Femur (tissue), 1 donor: ENCODE measurements at places on chromosomes 7 and 10.

DNA sequence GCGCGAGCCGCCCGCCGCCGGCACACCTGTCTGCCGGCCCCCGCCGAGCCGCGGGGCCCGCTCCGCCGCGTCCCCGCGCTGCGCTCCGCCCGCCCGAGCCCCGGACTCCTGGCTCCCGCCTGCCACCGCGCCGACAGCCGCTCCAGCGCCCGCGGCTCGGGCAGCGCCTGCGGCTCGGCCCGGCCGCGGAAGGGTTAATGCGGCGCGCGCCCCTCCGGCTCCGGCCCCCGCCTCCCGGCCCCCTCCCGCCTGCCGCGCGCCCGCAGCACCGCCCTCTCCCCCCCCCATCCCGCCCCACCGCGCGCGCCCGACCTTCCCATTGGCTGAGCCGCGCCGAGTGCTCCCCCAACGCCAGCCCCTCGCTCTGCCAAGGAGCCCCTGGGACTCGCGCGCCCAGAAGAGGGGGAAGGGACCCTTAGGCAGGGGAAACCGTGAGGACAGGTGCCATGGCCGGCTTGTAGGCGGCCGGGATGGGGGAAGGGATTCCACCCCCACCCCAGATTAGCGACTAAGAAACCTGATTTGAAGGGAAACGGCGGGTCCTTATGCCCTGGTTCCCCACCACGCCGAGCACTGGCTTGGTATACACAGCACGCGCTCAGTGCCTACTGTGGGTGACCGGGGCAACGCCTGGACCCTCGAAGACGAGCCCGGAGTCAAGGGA lies at the start of gene KCNH2:
Gene KCNH2 (minus strand): TSS at position 196 of the 664 bp plus-strand sequence. CDS start 408 bp downstream, outside the sequence.
- DNase-seq = peak; percentile 79

DNA sequence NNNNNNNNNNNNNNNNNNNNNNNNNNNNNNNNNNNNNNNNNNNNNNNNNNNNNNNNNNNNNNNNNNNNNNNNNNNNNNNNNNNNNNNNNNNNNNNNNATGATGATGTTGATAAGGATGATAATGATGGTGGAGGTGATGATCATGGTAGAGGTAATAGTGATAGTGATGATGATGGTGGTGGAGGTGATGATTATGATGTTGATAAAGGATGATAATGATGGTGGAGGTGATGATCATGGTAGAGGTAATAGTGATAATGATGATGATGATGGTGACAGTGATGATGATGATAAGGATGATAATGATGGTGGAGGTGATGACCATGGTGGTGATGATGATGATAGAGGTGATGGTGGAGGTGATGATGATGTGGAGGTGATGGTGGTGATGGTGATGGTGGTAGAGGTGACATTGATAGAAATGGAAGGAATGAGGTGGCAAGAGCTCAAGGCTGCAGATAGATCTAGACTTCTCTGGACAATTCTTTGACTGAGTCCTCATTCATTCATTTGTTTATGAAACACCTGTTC lies 47.8 kb downstream of the FAM20C start:
- no peak for DNase-seq

DNA sequence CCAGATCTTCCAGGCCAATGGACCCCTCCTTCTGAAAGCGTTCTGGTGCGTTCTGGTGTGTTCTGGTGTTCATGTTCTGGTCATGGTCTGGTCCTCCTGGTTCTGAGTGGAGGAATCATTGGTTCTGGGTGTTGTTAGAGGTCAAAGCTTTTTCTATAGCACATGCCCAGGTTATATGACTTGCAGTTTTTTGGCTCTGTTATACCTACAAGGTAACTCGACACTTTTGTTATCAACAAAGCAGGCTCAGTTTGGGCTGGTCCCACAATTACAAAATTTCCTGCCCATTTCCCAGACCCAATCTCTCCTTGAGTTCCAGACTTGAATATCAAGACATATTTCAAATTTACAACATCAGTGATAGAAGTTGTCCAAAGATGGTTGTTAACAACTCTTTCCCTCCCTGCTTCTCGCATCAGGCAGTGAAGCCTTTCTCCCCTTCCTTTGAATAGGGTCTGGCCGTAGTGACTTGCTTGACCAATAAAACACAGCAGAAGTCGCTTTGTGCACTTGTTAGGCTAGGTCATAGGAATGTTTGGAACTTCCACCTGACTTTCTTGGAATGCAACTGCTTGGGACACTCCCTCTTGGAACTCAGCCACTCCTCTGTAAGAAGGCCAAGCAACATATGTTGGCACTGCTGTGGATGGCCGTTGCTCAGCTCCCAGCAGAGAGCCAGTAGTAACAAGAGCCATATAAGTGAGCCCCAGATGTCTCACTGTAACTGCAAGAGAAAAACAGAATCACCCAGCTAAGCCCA lies 83.1 kb upstream of the STEAP1B start:
- DNase-seq = peak; percentile 69

GRCh38 chr7:130123501-130123900 lies 53.2 kb downstream of the KLHDC10 start:
- DNase-seq = no peak

DNA sequence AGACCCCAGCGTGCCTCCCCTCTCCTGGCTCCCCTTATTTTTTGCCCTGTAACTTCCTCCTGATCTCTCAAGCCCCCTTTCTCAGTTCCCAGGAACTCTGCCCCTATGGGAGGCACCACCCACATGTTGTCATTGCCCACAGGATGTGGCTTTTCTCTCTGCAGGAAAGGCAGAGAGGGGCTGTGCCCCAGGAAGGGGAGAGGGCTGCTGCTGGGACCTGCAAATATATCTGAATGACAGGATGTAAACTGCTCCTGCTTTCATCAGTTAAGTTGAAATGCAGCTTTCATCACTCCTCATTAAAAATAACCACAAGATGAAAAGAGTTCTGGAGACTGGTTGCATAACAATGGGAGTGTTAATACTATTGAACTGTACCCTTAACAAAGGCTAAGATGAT lies 103.3 kb downstream of the CLEC2L start:
- no peak for DNase-seq

DNA sequence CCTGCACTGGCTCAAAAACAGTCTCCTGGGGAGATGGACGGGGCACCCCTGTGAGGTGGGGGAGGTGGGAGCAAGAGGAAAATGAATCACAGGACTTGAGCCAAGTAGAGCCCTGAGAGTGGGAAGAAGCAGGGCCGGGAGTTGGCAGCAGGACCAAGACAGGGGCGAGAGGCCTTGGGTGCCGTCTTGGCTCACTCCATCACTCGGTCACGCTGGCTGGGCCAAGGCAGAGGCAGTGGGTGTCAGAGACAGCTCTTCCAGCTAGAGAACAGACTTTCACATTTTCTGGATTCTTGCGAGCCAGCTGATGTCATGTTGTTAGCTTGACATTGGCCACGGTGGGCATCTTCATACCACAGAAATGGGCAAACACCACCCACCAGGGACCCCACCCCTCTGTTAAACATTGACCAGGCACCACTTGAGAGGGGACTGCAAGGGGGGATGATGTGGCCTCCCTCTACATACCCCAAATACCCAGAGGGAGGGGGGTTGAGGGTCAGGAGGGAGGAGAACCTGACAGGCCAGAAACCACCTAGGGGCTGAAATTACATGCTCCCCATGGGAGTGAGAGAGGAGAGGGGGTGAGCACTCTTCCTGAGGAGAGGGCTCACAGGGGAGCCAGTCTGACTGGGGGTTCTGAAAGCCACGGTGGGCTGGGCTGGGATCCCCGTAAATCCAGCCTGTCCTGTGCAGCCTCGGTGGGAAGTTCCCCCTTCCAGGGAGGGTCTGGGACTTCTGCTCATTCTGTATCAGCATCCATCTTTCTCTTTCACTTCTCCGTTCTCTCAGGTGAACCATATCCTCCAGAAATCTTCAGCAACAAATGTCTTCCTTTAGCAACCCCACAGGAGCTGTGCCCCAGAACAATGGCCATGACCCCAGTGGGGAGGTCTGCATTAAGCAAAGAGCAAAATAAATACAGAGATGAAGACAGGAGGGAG lies 19.6 kb downstream of the CAMK2B start:
- no peak for DNase-seq

- no peak for DNase-seq
Measured at GRCh38 chr7:72538147-72538546, 126.0 kb upstream of the CALN1 start.

DNA sequence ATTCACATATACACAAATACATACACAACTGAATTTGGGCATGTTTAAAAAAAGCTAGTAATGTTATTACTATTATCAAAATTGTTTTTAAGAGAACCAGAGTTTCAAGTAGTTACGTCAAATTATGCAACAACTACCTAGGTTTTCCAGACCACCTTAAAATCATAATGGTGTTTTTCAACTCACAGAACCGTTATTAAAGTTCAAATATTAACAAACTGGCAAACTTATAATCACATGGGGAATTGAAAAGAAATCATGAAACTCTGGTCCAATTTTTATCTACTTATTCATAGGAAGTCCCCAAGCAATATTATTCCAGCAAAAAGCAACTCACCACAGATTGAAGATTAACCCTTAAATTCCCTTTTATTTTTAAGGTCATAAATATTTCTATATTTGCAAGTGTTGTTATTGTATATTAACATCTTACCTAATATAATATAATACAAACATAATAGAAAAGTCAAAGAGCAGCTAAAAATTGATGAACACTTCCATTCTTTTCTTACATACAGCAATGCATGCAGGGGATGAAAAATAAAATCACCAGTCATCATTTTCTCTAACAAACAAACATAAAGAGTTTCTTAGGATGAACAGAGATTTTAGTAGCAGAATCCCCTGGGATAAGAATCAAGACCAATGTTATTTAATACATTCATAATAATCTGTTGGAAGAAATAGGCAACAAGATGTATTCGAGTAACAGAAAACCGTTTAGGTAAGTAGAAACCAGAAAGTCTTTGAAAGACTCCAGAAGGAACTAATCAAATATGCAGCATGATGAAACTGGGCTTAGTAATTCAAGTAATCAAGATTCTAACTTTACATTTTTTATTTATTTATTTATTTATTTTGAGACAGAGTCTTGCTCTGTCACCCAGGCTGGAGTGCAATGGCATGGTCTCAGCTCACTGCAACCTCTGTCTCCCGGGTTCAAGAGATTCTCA lies 391.1 kb downstream of the PARD3 start:
- no peak for DNase-seq

DNA sequence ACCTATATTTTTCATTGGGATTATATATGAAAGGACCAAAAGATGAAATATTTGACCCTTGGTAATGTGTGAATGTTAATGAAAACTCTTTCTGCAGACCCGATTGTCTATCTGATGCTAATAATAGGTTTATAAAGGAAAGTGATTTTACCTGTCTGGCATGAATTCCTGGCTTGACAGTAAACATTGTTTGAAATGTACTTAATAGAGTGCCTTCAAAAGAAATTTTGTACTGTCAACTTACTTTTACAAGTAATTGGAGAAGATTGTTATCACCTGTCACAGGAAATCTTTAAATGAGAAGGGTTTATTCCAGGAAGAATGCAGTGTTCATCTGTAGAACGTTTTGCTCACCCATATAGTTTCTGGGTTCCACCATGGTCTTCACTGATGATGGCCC lies 588.2 kb downstream of the INHBA start:
- no peak for DNase-seq

DNA sequence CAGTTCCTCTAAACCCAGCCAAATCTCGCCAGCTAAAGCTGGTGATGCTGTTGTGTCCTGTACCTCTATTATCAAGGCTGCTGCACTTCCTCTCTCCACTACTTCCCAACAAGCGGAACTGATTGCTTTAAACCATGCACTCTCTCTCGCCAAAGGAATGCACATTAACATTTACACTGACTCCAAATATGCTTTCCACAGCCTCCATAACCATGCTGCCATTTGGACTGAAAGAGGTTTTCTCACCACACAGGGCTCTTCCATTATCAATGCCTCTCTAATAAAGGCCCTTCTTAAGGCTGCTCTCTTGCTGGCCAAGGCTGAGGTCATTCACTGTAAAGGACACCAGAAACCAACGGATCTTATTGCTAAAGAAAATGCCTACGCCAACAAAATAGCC lies 11.4 kb upstream of the LRRC61 start:
- no peak for DNase-seq

- peak; percentile 13 for DNase-seq
Measured at GRCh38 chr7:45147858-45148652, 9.5 kb upstream of the RAMP3 start.

DNA sequence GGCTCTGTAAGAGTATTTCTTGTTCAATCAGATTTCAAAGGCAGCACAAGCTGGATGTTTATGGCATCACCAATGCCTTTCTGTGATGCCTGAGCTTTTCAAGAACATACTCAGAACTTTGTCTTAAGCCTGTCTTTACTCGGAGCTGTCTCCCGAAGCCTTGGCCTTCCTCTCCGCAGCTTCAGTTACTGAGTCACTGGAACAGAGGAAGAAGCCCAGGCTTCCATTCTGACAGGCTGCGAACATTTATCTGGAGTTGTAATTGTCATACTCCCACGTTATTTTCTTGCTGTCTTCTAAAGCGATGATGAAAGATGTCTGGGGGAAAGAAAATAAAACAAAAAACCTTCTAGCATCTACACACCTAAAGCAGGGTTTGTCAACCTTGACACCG lies 43.9 kb downstream of the GRK5 start:
- DNase-seq = no peak

DNA sequence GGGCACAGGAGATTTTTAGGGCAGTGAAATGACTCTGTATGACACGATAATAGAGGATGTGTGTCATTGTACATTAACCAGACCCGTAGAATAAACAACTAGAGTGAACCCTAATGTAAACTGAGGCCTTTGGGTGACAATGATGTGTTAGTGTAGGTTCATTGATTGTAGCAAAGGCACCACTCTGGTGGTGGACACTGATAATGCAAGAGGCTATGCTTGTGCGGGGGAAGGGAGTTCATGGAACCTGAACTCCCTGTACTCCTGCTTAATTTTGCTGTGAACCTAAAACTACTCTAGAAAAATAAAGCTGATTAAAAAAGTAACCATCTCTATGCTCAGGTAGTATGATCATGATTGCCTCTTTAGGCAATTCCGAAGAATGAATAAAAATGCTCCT lies 96.3 kb upstream of the VIPR2 start:
- no peak for DNase-seq

DNA sequence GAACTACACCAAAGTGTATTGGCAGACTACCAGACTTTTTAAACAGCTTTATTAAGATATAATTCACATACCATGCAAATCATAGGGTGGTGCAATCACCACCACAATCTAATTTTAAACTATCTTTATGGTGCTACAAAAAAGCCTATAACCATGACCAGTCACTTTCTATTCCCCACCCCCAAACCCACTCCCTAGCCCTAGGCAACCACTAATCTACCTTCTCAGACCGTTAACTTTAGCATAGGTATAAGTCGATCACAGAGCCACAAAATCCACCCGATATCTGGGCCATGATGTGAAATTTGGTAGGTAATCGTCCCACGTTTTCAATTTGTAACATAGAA lies 536 bp upstream of the POM121 start:
- no peak for DNase-seq

GRCh38 chr10:78535716-78536218 lies 502.1 kb downstream of the RPS24 start:
- DNase-seq = peak; percentile 0

GRCh38 chr7:27100694-27101170 lies 1.8 kb downstream of the HOXA2 start:
- DNase-seq = no peak

DNA sequence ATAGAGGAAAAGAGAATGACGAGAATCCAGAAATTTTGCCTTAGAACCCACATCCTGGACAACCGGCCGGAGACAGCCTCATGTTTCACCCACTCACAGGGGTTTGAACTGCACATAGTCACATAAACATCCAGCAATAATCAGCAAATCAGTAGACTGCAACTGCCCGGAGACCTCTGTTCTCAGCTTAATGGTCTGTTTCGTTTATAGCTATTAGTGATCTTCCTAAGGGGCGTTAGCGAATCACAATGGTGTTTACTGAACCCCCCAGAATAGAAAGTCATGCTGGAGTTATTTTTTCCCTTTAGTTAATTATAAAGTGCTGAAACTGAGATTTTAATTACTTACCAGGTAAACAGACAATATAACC lies 98.4 kb downstream of the SFMBT2 start:
- no peak for DNase-seq
